H9 (cell line): ENCODE measurements at places on chromosomes 1 and 21. TPM values are rescaled to one million over a fixed set of nuclear protein-coding genes. Genes with fewer than 3 reads are reported as not detected.

DNA sequence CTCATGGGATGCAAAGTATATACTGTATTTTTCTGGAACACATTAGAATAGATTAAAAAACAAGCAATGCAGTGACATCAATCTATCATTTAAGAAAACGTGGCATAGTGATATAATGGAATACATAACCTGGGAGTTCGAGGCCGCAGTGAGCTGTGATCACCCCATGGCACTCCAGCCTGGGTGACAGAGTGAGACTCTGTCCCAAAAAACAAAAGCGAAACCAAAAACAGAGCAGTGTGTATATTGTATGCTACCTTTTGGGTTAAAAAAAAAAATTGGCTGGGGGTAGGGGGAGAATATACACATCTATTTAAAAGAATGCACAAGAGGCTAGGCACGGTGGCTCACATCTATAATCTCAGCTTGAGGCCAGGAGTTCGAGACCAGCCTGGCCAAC is 13.5 kb downstream of the SLC2A1 start:
- no peak for DNase-seq
- H3K4me1 ChIP-seq = peaks cover 11% of the 10 kb centered on the region
- no peaks in the 10 kb centered on the region for H3K27me3 ChIP-seq

DNA sequence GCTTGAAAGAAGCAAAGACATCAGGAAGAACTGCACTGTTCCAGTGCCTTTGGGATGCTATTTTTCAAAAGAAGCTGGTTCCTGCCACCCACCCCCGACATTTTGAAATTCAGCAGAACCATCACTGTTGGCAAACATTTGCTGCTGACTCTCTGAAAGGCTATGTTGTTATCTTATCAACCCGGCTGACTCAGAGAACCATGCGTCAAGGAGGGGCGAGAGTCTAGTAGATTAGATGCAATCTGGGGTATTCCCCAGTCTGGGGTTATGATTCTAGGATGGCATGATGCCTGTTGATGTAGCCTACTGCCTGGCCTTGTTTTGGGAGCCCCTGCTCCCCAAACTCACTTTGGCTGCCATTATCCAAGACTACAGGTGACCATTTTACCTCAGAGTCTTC is 267.8 kb upstream of the RUNX1 start:
- no peak overlapping the region for H3K27ac ChIP-seq
- H3K4me1 ChIP-seq = no peaks in the 10 kb centered on the region
- no peak for DNase-seq
- no peak overlapping the region for H3K4me3 ChIP-seq
- H3K27me3 ChIP-seq = no peaks in the 10 kb centered on the region

DNA sequence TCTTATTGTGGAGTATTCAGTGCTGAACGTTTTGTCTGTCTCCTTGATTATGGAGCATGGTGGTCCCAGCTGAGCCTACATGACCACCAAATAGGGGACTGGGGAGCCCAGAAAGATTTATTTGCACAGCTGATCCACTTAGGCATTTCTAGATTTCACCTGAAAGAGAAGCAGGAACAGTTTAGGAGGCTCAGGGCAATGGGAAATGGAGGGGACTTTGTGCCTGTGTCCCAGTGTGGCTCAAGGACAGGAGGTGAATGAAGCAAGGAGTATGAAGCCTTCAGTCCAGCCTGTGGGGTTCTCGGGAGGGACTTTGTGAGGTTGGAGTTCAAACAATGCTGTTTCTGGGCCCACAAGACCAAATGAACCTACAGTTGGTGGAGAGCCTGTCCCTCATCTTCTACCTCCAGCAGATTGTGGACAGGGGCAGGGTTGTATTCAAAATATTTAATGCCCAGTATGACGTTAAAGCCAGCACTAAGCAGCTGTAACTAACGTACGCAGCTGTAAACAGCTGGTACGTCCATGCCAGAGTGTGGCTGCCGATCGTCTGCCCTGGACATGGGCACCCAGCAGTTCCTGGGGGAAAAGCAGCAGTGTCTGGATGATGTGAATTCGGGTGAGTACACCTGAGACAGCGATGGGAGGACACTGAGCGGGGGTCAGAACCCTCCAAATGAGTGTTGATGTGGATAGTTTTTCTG is 164.9 kb upstream of the RAB4A start:
- H3K4me1 ChIP-seq = no peaks in the 10 kb centered on the region
- no peak overlapping the region for H3K27ac ChIP-seq
- no peak overlapping the region for H3K4me3 ChIP-seq
- no peaks in the 10 kb centered on the region for H3K27me3 ChIP-seq

DNA sequence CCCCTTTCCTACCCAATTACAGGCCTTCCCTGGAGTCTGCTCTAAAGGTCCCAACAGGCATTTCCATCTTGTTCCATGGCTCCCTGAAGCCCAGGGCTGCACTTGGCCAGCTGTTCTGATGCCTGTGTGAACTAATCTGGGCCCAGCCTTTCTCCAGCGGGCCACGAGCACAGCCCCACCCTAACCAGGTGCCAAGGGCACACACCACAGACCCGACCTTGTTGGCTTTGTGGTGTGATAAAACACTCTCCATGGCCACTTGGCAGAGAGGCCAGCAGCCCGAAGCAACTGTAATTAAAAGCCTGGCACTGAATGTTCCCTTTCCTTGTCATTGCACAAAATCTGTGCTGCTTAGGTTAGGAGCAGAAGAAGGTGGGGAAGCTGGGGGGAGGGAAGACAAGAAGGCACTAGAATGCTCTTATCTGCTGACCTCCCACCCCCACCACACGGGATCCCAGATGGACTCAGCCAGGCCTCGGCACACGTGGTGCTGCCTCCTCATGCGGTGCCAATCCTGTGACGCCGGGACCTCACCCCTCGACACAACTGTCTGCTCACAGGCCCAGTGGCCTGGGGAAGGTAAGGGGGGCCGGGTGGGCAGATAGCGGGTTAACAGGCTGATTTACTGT is 9.9 kb downstream of the HCRTR1 start:
- H3K4me3 ChIP-seq = no peak overlapping the region
- peaks cover 5% of the 10 kb centered on the region; the same call in 2 of the 3 replicates for H3K36me3 ChIP-seq
- H3K27me3 ChIP-seq = no peaks in the 10 kb centered on the region
- DNase-seq = no peak
- H3K27ac ChIP-seq = no peak overlapping the region
- H3K4me1 ChIP-seq = no peaks in the 10 kb centered on the region

- H3K4me1 ChIP-seq = no peaks in the 10 kb centered on the region
- peaks cover 45% of the 10 kb centered on the region for H3K36me3 ChIP-seq
- no peak overlapping the region for H3K4me3 ChIP-seq
- no peaks in the 10 kb centered on the region for H3K27me3 ChIP-seq
- H3K27ac ChIP-seq = no peak overlapping the region
Observed at GRCh38 chr21:45467221-45467779, 62.3 kb downstream of the COL18A1 start.

DNA sequence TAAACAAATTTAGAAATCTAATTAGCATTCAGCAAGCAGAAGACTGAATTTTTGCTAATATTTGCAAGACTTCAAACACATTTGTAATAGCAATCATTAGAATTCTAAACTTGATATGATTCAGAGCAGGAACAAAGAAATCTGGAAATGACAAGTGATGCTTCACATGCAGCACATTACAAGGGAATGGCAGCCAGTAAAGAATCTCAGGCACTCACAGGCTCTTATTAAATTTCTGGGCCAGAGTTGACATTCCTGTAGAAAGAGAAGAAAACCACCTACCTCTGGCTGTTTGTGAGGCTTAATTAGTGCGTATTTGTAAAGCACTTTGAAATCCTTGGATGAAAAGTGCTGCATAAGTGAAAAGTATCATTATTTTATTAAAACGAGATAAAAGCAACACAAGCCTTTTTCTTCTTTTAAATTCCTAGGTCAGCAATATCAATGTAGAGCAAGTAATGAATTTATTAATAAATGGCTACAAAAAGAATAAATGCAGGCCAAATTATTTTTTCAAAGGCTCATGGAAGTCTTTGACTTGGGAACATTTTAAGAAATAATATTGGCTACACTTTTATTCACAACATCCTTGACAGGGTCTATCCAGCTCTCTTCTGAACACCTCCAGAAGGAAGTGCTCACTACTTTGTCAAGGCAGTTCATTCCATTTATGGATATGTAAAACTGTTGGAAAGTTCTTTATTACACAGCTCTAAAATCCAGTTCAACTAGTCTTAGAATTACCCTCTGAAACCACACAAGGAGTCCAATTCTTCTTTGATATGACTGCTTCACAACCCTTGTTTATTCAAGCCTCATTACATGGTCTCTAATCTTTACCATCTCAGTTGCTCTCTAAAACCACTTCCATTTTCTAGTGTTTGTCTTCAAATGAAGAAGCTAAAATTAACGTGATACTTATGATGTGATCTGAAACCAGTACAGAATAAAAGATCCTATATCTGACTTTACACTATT is 32.1 kb upstream of the SCYL3 start:
- no peaks in the 10 kb centered on the region for H3K27me3 ChIP-seq
- no peak overlapping the region for H3K27ac ChIP-seq
- H3K36me3 ChIP-seq = no peaks in the 10 kb centered on the region
- H3K4me3 ChIP-seq = no peak overlapping the region
- H3K4me1 ChIP-seq = no peaks in the 10 kb centered on the region

GRCh38 chr1:81052162-81052561 is 748.6 kb upstream of the ADGRL2 start:
- no peak overlapping the region for H3K27ac ChIP-seq
- H3K4me3 ChIP-seq = no peak overlapping the region
- H3K4me1 ChIP-seq = no peaks in the 10 kb centered on the region; the same call in 1 of the 2 replicates
- H3K27me3 ChIP-seq = no peaks in the 10 kb centered on the region

- H3K27ac ChIP-seq = no peak overlapping the region
- H3K4me1 ChIP-seq = no peaks in the 10 kb centered on the region; the same call in 1 of the 2 replicates
- H3K36me3 ChIP-seq = no peaks in the 10 kb centered on the region
- peak; percentile 63 for DNase-seq
- H3K27me3 ChIP-seq = no peaks in the 10 kb centered on the region
- no peak overlapping the region for H3K4me3 ChIP-seq
Observed at GRCh38 chr1:6770751-6771440, 14.4 kb upstream of the CAMTA1 start.

DNA sequence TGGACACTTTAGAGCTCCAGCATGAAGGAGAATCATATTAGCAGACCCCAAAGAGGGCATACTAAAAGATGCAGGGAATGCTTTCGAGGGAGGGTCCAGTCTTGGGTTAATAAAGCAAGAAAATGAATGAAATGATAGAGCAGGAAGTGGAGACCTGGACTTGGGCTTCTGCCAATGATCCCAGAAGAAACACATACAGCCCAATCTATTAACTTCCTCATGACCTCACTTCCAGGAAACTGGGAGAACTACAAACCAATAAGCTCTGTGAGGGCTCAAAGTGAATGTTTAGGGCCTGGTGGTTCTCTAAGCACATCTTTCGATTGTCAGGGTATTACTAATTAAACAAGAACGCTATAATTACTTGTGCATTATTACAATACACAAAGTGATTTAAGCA is 53.6 kb upstream of the SSX2IP start:
- DNase-seq = no peak
- peaks cover 10% of the 10 kb centered on the region; the same call in 1 of the 2 replicates for H3K4me1 ChIP-seq
- no peaks in the 10 kb centered on the region; the same call in 1 of the 2 replicates for H3K27me3 ChIP-seq
- H3K4me3 ChIP-seq = no peak overlapping the region

DNA sequence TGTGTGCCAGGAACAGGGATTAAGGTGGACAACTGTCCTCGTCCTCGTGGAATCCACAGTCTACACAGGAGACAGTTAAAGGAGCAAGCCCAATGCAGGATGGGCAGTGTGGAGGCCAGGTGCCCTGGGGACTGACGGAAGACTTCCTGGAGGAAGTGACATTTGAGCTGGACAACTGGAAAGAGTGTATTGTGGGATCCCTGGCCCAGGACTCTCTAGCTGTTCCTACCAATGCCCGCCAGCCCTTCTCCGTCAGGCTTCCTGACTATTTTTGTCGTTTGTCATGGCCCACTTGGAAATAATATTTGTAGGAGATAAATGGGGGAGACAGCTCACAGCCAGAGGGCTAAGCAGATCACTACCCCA is 235.3 kb downstream of the TOMM20 start:
- H3K27me3 ChIP-seq = no peaks in the 10 kb centered on the region
- H3K27ac ChIP-seq = no peak overlapping the region
- no peak for DNase-seq
- H3K4me3 ChIP-seq = no peak overlapping the region
- no peaks in the 10 kb centered on the region for H3K36me3 ChIP-seq

DNA sequence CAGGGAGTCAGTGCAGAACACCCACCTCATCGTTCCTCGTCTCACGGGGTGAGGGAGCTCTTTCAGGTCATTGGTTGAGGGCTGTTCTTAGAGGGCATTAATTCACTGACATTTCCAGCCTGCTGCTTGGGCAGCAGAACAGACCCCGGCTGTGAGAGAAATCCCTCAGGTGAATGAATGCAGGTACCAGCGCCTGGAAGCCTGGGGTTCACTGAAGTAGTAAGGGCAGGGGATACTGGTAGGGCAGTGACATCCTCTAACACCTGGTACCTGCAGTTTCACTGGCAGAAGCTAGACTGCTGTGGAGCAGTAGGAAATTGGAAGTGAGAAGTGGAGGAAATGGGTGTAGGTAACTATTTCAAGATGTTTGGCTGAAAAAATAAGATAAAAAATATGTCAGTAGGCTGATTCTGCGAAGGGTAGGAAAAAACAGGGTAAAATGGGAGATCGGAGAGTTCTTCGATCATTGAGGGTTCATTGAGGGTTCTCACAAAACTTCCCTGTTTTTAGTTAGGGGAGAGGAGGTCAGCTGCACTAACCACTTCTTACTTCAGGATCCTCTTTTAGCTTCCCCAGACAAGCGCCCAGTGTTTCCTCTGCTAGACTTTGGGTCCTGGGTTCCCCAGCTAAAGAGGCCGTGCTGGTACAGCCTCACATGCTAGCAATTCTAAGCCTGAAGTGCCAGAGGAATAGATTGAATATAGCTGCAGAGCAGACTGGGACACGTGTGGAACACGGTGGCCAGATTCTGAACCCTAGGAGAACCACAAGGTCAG is 55.2 kb downstream of the RNF220 start:
- no peak overlapping the region for H3K4me3 ChIP-seq
- H3K36me3 ChIP-seq = peaks cover 3% of the 10 kb centered on the region; the same call in 1 of the 3 replicates
- no peaks in the 10 kb centered on the region for H3K4me1 ChIP-seq
- DNase-seq = no peak
- no peak overlapping the region for H3K27ac ChIP-seq

- H3K4me3 ChIP-seq = no peak overlapping the region
- no peaks in the 10 kb centered on the region for H3K27me3 ChIP-seq
- no peak overlapping the region for H3K27ac ChIP-seq
Observed at GRCh38 chr1:248183996-248184395, 9.4 kb downstream of the OR2M2 start.

- DNase-seq = no peak
- no peaks in the 10 kb centered on the region for H3K4me1 ChIP-seq
- H3K4me3 ChIP-seq = no peak overlapping the region
- no peaks in the 10 kb centered on the region for H3K27me3 ChIP-seq
Observed at GRCh38 chr1:151565502-151566189, 25.5 kb downstream of the TUFT1 start.

Gene SIK1
- 5.7 and 6.4 TPM in 2 replicates for total RNA-seq

Gene GCSAML
- not detected in 2 replicates for total RNA-seq

Gene CXADR
- total RNA-seq = 150 and 152 TPM in 2 replicates

Gene ANGPTL1
- not detected in 2 replicates for total RNA-seq

Gene BRINP3
- total RNA-seq = not detected in 2 replicates

Gene CDA
- total RNA-seq = 6.5 and 7.0 TPM in 2 replicates

Gene IL22RA1
- 0.13 TPM in 1 of 2 replicates, not detected in the other for total RNA-seq
